ENCODE measurements at places on chromosomes 6 and 20.
A peak's percentile ranks its signal among the peaks of the same experiment; 100 is the strongest.

- no peaks in the 10 kb centered on the region for H3K4me1 ChIP-seq
- H3K36me3 ChIP-seq: no peaks in the 10 kb centered on the region
- H3K27me3 ChIP-seq: no peaks in the 10 kb centered on the region
These were observed 50.9 kb downstream of the BTBD9 start for GRCh38 chr6:38588631-38589366.

- H3K4me3 ChIP-seq: no peak overlapping the region
- no peak for DNase-seq
- H3K4me1 ChIP-seq: no peaks in the 10 kb centered on the region
These were observed 67.3 kb downstream of the SLC22A23 start for GRCh38 chr6:3389390-3390167.

GRCh38 chr6:129672881-129673631, 36.9 kb downstream of the ARHGAP18 start:
- H3K4me3 ChIP-seq: no peak overlapping the region
- peak overlapping the region; percentile 76 for H3K27ac ChIP-seq
- no peaks in the 10 kb centered on the region for H3K36me3 ChIP-seq
- peaks cover 33% of the 10 kb centered on the region for H3K4me1 ChIP-seq
- no peaks in the 10 kb centered on the region for H3K27me3 ChIP-seq

- H3K4me3 ChIP-seq: no peak overlapping the region
- no peak for DNase-seq
- no peaks in the 10 kb centered on the region for H3K27me3 ChIP-seq
- H3K4me1 ChIP-seq: peaks cover 8% of the 10 kb centered on the region
- H3K36me3 ChIP-seq: no peaks in the 10 kb centered on the region
These were observed 69.1 kb upstream of the FLRT3 start for GRCh38 chr20:14406495-14406894.

- no peaks in the 10 kb centered on the region for H3K36me3 ChIP-seq
- H3K4me3 ChIP-seq: no peak overlapping the region
- H3K27ac ChIP-seq: peak overlapping the region; percentile 14
These were observed 46.9 kb downstream of the TRAF3IP2 start for GRCh38 chr6:111558690-111559187.

DNA sequence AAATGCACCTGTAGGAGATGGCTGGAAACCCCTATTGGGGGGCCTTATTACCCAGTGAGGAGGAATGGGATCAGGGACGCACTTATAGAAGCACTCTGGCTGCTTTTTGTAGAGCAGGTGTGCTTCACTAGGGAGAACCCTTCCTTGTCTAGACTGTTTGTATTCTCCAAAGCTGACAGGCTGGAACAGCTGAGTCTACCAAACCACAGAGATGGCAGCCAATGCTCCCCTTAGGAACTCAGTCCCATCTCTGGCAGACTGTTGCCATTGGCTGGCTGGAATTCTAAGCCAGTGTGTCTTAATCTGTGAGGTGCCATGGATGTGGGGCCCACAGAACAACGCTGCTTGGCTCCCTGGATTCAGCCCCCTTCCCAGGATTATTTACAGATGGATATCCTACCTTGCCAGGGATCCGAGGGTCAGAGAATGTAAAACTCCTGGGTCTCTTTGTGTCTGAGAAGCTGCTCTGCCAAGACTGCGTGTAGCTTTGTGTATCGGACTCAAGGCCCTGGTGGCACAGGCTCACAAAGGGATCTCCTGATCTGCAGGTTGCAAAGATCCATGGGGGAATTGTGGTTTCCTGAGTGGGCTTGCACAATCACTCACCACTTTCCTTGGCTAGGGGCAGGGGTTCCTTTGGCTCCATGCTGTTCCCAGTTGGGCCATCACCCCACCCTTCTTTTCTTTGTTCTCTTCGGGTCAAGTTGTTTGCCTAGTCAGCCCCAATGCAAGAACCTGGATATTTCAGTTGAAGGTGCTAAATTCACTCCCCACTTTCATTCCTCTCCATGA, 26.1 kb downstream of the C6orf52 start:
- no peak for DNase-seq
- H3K4me1 ChIP-seq: no peaks in the 10 kb centered on the region
- H3K4me3 ChIP-seq: no peak overlapping the region
- no peak overlapping the region for H3K27ac ChIP-seq
- H3K27me3 ChIP-seq: peaks cover 38% of the 10 kb centered on the region
- H3K36me3 ChIP-seq: no peaks in the 10 kb centered on the region
